ENCODE measurements at places on chromosomes 12 and 14. TPM values are rescaled to one million over a fixed set of nuclear protein-coding genes. Genes with fewer than 3 reads are reported as not detected.

DNA sequence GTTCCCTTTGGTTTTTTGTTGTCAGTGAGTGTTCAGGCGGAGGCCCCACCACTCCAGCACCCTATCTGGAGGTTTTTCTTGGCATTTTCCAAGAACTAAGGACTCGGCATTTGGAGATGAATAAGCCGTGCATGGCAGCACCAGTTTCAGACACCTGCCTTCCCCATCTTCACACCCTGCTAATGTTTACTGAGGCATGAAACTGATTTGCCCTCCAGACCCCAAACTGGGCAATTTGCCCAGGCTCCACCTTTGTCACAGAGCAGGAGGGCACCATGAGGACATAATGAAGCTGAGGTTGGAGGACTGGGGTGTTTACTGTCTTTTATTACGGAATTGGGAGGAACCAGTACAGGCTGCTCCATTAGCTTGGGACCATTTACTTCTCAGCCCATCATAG is 113.4 kb downstream of the LGMN start:
- DNase-seq: no peak

GRCh38 chr12:7212678-7213077 is 23.2 kb downstream of the PEX5 start:
- no peak for DNase-seq

DNA sequence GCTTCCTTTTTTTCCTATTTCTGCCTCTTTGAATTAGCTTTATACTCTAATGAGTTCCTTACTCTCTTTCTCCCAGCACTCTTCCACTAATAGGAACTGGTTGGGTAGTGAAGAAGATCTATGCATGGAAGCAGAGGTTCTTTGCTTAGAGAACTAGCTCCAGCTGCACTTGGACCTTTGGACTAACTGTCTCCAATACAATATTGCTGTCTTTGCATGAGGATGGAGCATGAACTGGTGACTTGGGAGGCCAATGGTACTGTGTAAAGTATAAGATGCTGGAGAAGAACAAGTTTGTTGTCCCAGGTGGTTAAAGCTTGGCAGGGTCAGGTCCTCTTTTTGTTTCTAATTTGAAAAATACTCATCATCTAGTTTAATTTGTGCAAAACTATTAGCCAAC is 2.4 kb upstream of the GLS2 start:
- DNase-seq: no peak

GRCh38 chr14:86527312-86527711 is 997.4 kb downstream of the FLRT2 start:
- DNase-seq: no peak

- DNase-seq: no peak
Observed at GRCh38 chr12:11756022-11756421, 106.5 kb downstream of the ETV6 start.

DNA sequence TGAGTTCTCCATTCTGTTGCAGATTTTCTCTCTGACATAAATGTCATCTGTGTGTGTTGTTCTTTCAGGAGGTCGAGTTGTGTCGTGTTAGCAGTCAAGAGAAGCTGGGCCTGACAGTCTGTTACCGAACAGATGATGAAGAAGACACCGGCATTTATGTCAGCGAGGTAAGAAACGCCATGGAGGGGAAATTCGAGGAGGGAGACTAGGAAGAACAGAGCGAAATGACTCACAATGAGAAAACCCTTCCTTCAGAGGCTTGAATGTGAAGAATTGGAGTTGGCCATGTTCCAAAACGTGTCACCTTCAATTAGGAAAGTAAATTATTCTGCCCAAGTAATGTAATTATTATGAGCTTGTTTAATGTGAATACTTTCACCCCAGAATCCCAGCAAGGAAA is 364.5 kb downstream of the PDZRN4 start:
- DNase-seq: peak; percentile 43

GRCh38 chr14:40911141-40911540 is 695.5 kb upstream of the LRFN5 start:
- DNase-seq: no peak

- DNase-seq: peak; percentile 15
Observed at GRCh38 chr14:21711360-21711961, 37.8 kb upstream of the OR4E1 start.

GRCh38 chr14:24343795-24344660 is 4.2 kb upstream of the RIPK3 start:
- no peak for DNase-seq

GRCh38 chr12:113932381-113933196 is 33.5 kb downstream of the RBM19 start:
- peak; percentile 88 for DNase-seq

- no peak for DNase-seq
Observed at GRCh38 chr14:65321370-65321875, 91.1 kb upstream of the FUT8 start.

DNA sequence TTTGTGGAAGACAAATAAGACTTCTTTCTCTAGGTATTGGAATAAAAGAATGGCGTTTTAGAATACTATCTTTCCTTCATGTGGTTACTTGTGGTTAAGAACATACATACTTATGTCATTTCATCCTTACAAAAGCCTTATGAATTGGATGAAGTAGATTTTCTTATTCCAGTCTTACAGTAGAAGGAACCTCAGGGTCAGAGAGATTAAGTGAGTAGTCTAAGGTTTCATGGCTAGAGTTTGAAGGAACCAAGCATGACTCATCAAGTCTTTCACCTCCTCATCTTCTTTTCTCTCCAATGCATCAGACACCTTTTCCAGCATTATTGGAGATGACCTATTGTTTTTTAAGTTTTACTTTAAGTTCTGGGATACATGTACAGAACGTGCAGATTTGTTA is 92.9 kb upstream of the NEDD1 start:
- DNase-seq: no peak

GRCh38 chr14:74504412-74504811 is 10.8 kb downstream of the ISCA2 start:
- no peak for DNase-seq

DNA sequence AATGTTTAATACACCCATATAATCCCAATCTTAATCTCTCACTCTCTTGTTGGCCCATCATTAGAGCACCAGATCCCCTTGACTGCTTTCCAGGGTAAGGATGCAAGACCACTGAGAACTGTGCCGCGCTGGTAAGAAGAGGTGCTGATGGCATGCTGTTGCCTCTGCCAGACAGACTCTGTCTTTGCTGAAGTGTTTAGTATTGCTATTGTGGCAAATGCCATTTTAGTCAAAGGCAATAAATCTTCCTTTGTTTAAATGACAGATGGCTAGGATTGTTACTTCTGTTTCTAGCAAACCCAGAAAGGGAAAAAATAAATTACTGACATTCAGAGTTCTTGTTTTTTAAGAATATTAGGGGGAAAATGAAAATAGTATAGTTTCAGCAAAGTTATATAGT is 152.3 kb downstream of the MON2 start:
- DNase-seq: no peak

DNA sequence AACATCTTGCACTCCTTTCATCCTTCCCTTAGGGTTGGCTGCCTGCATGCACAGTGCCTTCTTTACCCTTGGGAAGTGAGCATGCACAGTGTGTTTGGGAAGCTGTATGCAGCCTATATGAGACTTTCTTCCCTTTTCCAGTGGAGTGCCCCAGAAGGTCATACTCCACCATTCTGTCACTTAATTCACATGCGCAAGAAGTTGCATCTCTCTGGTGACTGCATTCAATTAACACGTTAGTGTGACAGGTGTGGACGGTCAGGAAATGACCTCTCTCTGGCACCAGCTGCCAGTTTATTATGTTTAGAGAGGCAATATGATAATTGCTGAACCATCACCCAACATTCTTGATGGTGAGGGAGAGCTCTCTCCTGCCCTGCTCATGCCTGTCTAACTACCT is 770.0 kb downstream of the FLRT2 start:
- DNase-seq: no peak

DNA sequence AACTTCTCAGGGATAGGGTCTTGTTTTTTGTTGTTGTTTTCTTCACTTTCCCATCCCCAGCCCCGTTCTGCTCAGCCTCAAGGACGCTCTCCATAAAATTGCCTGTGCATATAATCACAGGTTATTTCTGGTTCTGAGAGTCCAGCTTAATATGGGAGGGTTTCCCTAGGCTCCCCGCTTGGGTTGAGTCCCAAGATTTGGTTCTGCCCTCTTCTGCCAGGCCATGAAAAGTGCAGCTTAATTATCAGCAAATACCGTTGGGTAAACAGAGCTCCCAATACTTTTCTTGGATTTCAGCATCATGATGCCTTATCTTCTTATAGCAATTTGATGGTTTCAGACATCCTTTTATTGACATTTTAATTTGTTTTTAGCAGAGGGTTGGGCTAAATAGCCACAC is 75.6 kb downstream of the GRIN2B start:
- no peak for DNase-seq

DNA sequence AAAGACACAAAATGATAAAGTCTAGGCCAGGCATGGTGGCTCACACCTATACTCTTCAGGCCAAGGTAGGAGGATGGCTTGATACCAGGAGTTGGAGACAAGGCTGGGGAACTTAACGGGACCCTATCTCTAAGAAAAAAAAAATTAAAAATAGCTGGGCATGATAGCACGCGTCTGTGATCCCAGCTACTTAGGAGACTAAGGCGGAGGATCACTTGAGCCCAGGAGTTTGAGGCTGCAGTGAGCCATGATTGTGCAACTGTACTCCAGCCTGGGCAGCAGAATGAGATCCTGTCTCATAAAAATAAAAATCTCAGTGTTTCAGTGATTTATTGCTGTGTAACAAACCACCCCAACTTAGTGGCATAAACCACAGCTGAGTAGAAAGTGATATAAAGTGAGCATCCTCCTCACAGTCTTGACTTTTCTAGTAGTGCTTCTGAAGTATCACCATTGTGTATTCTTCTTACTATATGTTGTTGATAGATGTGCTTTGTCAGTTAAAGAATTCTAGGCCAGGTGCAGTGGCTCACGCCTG is 10.6 kb upstream of the ATF1 start:
- no peak for DNase-seq

DNA sequence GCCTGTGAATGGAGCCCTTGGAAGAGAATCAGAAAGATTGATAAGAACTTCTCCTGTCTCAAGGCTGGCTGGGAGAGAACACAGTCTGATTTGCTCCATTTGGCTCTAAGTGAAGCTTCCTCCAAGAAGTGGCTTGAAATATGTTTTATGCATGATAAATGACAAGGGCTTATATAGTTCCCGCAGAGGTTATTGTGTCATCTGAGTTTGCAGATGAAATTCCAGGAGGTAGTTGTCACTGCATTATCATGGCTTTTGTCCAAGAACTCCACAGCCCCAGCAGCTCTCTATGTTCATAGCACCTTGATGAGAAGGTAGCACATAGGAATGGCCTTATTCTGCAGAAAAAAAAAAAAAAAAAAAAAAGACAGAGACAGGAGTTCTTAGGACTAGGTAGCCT is 108.5 kb downstream of the DACT1 start:
- no peak for DNase-seq

Gene SRGAP1
- 13.9 TPM for total RNA-seq

Gene RND1
- 15.1 TPM for total RNA-seq

Gene MYL2
- total RNA-seq: not detected

Gene ARMH4
- 25.7 TPM for total RNA-seq

Gene PPP1R1A
- total RNA-seq: 9.4 TPM

Gene ASB2
- total RNA-seq: 0.50 TPM

Gene LRRC9
- 8.2 TPM for total RNA-seq

Gene TEX52
- total RNA-seq: not detected

Gene TAS2R19
- total RNA-seq: 6.3 TPM

Gene ZC2HC1C
- total RNA-seq: 9.0 TPM

Gene STAT6
- 58.0 TPM for total RNA-seq

Gene CD69
- 1.4 TPM for total RNA-seq

Gene SLC17A8
- total RNA-seq: 12.0 TPM
